A549 treated with Mapracorat at 1 μM for 4 hours (cell line): ENCODE measurements at places on chromosomes 5 and 9. TPM values are rescaled to one million over a fixed set of nuclear protein-coding genes. Genes with fewer than 3 reads are reported as not detected.

SV2C gene
- 0.04 TPM in 1 of 5 replicates, not detected in the others for total RNA-seq

INSL6 gene
- total RNA-seq, result not detected in 5 replicates

LCN1 gene
- not detected in 5 replicates for total RNA-seq

SLC46A2 gene
- not detected in 5 replicates for total RNA-seq

GABRG2 gene
- total RNA-seq, result not detected in 5 replicates

GALNT12 gene
- 2.9 to 5.5 TPM (median 3.7 TPM) in 5 replicates for total RNA-seq

SLCO6A1 gene
- not detected in 5 replicates for total RNA-seq

ARHGEF28 gene
- 11.5 to 12.4 TPM (median 11.9 TPM) in 5 replicates for total RNA-seq

ZDHHC11 gene
- total RNA-seq, result 12.6 to 20.1 TPM (median 16.3 TPM) in 5 replicates

RORB gene
- total RNA-seq, result not detected in 5 replicates

PTGDS gene
- 0.44 to 0.61 TPM (median 0.47 TPM) in 4 of 5 replicates, not detected in the other for total RNA-seq

PCDHB4 gene
- total RNA-seq, result 0.07 to 0.13 TPM (median 0.09 TPM) in 4 of 5 replicates, not detected in the other

HTR1A gene
- total RNA-seq, result not detected in 5 replicates

PCDHGC4 gene
- total RNA-seq, result not detected in 5 replicates

DMRT3 gene
- not detected in 5 replicates for total RNA-seq

BNC2 gene
- total RNA-seq, result 4.1 to 6.7 TPM (median 5.2 TPM) in 5 replicates

CDKN2B gene
- not detected in 5 replicates for total RNA-seq
